ENCODE measurements at places on chromosomes 1 and 21.

DNA sequence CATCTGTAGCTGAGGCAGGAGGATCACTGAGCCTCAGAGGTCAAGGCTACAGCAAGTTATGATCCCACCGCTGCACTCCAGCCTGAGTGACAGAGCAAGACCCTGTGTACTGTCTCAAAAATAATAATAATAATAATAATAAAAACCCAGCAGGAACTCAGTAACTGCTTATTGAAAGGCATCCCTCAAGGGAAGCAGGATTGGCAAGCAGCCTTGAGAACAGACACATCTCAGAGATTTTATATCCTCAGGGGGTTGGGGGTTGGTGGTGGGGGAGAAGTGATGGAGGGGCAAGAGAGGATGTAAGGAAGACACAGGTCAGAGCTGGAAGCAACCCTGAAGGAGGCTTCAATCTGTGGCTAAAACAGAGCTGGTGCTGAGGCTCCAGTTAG is 29.6 kb downstream of the GNB1 start:
- DNase-seq, result no peak

DNA sequence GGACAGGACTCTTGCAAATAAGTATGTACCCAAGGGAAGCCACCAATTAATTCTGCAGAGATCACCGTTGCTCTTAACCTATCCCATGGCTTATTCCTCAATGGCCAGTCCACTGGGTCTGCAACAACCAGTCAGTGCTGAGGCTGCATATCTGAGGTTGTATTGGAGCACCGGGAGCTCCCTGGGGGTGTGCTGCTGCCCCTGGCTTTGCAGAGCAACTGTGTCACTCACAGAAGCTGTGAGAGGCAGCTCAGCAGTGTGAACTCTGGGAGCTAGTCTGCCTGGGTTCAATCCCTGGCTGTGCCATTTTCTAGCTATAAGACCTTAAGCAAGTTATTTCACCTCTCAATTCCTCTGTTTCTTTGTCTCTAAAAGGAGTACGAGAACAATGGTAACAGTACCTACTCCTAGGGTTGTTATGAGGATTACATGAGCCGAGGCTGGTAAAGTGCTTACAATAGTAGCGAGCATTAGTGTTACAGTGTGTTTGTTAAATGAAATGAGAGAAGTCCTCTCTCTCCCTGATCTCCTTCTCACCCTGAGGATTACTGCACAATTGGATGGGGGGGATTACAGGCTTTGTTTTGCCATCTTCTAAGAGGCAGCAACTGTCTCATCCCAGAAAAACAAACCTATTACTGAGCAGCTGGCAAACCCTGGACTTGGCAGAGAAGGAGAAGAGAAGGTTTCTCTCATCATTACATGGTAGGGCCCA is 3.6 kb downstream of the RXRG start:
- DNase-seq, result no peak

DNA sequence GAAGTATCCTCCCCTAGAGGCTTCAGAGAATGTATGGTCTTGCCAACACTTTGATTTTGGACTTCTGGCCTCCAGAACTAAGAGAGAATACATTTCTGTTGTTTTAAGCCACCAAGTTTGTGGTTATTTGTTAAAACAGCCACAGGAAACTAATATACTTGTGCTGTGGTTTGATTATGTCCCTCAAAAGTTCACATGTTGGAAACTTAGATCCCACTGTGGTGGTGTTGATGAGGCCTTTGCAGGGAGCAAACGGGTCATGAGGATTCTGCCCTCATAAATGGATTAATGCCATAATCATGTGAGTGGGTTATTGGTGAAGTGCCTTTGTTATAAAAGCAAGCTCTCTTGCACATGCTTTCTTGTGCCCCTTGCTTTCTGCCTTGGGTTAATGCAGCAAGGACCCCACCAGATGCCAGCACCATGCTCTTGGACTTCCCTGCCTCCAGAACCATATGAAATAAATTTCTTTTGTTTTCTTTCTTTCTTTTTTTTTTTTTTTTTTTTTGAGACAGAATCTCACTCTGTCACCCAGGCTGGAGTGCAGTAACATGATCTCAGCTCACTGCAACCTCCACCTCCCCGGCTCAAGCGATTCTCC is 157.3 kb downstream of the CLIC6 start:
- no peak for DNase-seq

DNA sequence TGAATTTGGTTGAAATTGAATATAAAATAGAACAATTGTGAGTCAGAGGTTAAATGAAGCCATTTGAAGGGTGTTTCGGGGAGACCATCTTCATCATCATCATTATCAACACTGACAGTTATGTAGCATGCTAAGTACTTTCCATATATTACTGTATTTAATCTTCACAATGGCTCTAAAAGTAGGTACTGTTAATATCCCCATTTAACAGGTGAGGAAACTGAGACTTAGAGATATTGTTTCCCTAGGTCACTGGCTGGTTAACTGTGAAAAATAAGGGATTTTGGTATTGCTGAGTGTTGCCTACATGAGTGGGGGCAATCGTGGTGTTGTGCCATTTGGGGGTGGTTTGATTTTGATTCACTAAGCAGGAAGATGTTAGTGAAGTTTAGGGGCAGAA is 100.3 kb downstream of the TBX19 start:
- DNase-seq, result no peak

- DNase-seq, result no peak
These were observed 44.5 kb downstream of the PIK3R3 start for GRCh38 chr1:46087891-46088290.
